ENCODE measurements at places on chromosomes 2 and 18.

DNA sequence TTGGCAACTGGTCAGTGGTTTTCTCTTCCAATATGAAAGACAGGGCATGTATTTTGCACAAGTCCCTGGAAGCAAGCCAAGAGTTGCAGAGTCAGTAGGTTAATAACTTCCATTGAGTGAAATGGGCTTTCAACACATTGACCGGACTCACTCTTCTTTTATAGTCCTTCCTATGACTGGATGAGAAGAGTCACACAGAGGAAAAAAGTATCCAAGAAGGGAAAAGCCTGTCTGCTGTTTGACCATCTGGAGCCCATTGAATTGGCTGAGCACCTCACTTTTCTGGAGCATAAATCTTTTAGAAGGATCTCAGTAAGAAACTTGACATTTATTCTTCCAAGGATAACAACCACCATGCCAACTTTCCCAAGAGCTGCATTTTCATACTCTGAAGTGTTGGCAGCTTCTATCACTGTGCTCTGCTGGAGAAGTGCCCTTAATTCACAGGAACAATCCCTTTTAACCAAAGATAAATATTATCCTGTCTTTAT is 45.4 kb downstream of the RASGRP3 start:
- no peak for DNase-seq

DNA sequence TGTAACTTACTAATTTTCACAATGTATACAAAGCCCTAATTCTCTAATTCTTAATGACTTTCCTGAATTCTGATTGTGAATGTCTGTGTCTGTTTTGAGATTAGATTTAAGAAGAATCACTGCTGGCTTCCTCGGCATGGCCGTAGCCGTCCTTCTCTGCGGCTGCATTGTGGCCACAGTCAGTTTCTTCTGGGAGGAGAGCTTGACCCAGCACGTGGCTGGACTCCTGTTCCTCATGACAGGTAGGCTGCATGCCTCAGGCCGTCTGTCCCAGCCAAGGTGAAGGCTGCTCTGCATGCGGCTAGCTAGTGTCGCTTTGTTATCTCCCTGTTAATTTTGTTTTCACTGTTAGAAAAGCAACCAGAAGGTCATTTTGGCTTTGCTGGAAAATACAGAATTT is 41.2 kb downstream of the TMEM178A start:
- DNase-seq = no peak

DNA sequence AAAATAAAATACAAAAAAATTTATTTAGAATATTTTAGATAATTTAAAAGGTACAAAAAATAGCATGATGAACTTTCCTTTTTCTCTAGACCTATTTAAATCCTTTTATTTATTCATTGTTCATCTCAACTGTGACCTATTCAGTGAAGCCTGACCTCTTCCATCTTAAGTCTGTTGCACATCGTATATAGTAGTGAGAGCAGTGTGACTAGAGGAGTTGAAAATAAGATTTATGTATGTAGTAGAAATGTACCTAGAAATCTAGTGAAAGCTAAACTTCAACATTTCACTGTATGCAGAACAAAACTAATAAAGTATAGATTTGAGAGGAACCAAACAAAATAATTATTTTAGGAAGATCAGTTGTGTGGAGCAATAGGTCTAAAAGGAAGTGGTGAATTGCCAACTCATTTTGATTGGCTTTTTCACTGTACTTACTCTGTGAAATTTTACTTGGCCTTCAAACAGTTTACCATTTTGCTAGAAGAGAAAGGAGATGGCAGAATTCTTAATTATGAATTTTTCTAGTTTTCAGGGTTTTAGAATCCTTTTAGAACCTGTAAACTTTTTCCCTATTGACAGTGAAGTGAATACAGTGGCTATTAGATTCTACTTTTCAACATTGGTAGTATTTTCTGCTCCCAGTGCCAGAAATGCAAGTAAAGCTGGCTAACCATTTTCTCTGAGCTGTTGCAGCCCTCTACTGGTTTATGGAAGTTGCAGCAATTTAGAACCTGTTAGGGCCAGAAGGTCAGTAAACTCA is 11.0 kb downstream of the ANKRD12 start:
- DNase-seq = no peak

DNA sequence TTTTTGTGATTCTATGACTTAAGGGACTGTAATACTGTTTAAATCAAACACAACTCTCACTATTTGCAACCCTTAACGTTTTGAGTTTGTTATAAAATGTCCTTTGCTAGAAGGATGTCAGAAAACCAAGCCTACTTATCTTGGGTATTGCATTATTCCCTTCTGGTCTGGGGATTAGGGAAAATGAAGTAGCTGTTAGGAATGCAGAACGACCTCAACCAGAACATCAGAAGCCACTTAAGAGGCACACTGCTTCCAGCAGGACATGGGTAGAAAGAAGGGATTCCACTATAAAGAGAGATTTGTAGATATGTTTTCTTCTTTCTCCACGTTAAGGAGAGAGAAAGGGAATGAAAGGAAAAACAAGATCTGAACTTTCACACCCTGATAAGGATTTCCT is 101.2 kb downstream of the SETBP1 start:
- no peak for DNase-seq

GRCh38 chr2:230634146-230634545 is 78.5 kb upstream of the CAB39 start:
- DNase-seq = no peak

DNA sequence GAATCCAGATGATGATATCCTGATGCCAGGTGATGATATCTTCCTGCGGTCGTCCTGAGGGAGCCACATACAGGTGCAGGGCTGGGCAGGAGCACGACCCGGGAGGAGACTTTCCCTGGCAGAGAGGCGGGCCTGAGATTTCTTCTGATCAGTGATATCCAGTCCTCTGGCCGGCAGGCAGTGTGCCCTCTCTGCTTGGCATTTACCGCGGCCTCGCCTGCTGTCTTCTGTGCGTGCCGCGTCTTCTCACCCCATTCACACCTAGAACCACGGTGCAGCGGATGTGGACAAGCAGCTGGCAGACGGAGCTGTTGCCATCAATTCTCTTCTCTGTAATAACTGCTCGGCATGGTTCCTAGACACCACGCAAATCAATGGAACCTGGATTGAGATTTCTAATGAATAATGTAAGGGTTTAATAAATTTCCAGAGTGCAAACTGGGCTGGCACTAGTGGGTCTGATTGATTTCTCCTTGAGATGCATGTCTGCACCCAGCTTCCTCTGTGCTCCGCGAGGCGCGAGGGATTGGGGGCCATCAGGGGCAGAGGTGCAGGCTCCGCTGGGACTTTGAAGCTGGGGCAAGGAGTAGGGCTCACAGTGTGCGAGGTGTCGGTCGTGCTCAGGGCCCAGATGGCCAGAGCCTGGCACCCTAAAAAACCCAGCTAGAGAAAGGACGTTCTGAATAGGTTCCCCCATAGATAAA is 208.9 kb upstream of the HDAC4 start:
- DNase-seq = no peak

DNA sequence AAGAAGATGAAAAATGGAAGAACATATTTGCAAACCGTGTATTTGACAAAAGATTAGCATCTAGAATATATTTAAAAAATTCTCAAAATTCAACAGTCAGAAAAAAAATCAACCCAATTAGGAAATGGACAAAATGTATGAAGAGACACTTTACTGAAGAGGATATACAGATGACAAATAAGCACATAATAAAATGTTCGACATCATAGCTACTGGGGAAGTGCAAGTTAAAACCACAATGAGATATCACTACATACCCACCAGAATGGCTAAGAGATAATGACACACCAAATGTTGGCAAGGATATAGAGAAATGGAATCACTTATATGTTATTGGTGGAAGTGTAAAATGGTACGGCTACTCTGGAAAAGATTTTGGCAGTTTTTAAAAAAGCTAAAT is 11.7 kb upstream of the NUP35 start:
- no peak for DNase-seq

GRCh38 chr2:207511851-207512250 is 17.9 kb upstream of the CREB1 start:
- DNase-seq = no peak

- DNase-seq = no peak
These were observed 84.6 kb downstream of the COLEC12 start for GRCh38 chr18:415617-416612.

GRCh38 chr18:39741755-39742466 is 2176.3 kb upstream of the CELF4 start:
- DNase-seq = no peak

DNA sequence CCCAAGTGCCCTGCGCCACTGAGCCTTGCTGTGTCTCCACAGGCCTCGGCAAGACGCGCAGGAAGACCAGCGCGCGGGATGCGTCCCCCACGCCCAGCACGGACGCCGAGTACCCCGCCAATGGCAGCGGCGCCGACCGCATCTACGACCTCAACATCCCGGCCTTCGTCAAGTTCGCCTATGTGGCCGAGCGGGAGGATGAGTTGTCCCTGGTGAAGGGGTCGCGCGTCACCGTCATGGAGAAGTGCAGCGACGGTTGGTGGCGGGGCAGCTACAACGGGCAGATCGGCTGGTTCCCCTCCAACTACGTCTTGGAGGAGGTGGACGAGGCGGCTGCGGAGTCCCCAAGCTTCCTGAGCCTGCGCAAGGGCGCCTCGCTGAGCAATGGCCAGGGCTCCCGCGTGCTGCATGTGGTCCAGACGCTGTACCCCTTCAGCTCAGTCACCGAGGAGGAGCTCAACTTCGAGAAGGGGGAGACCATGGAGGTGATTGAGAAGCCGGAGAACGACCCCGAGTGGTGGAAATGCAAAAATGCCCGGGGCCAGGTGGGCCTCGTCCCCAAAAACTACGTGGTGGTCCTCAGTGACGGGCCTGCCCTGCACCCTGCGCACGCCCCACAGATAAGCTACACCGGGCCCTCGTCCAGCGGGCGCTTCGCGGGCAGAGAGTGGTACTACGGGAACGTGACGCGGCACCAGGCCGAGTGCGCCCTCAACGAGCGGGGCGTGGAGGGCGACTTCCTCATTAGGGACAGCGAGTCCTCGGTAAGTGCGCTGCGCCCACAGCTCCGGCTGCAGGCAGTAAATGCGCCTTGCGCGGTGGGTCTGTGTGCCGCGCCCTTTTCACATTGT is 136.8 kb downstream of the NCK2 start:
- DNase-seq = no peak

DNA sequence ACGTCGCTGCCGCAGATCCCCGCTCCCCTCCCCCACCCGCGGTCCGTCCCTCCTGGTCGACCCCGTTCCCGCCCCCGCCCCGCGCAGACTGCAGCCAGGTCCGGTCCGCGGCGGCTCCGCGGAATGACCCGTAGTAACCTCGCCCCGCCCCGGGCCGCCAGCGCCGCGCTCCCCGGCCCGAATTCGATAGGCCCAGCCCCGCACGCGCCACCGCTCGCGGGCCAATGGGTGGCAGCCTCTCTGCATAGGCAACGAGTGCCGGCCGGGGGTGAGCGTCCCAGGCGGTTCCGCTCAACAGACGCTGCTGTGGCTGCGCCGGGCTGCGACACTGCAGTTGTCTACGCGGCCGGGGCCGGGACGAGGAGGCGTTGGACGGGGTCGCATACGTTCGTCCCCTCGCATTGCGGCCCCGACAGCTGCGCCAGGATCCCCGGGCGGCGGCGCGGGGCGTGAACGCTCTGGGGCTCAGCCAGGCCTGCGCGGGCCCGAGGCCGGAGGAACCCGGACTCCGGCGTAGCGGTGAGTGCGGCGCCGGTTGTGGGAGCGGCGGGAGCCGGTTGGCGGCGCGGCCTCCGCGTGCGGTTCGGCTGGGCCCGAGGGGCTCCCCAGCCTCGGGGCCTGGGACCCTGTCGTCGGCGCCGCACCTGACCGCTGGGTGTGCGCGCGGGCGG is at the start of gene ACSL3:
ACSL3 (plus strand) TSS at position 297 of the 671 bp plus-strand sequence. CDS start 47,737 bp downstream, outside the sequence.
- peak; percentile 80 for DNase-seq

DNA sequence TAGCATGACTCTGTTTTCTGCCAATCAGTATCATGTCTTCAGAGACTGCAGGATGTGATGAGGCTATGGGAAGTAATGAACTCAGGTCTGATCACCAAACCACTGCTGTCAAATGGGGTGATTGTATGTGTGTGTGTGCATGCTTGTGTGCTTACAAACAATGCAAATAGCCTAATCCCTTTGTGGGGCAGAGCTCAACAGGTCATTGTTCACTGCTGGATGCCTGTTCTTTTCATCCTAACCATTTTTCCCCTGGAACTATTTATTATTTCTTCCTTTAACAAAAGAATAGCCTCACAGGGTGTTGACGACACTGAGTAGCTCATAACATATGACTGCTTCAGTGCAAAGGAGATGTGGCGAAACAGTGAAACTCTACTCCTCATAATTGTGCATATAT is 55.9 kb downstream of the NXPH2 start:
- DNase-seq = no peak

DNA sequence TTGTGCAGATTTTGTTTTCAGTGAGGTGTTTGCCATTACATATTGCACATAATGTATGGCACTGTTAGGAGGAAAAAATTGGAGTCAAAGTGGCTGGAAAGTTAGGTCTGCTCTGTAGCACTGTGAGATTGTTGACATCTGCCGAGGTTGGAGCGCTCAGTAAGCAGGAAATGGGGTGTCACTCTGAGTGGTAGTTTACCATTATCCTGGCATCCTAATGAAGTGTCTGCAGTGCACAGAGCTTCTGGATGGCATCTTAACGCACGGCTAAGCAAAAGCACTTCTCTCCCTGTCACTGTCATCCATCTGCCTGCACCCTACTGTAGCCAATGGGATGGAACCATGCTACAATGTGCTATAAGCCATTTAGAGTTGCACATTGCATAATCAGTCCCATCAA is 561.9 kb downstream of the ARHGAP15 start:
- DNase-seq = no peak

DNA sequence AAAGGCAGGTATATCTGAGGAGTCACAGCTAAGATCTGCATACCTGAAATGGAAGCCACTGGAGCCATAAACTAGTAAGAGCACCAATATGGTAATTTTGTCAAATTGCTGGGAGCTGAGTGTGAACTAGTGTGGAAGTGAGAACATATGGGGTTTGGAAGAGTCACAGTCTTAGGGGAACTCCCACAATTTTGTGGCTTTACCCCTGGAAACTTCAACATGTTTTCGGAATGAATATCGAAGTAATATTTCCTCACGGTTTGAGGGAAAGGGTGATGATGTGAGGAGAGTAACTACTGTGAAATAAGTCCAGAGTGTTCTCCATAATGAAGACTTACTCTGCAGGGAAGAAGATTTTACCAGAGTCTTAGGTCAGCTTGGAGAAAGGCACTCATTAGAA is 565.9 kb downstream of the RIT2 start:
- no peak for DNase-seq

DNA sequence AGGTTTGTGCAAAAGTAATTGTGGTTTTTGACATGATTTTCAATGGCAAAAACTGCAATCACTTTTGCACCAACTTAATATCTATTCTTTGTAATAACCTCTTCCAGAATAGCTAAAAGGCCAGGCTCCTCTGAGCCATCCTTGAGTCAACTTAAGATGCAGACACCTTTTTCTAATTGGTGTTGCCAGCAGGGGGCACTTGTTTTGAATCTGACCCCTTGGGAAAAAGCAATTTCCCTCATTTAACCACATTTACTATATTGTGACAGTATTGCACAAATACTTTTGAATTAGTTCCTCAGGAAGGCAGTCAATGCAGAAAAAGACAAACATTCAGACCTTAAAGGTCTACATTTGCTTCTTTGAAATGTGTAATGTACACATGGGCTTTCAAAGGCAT is 78.6 kb upstream of the GALNT5 start:
- no peak for DNase-seq
